Amniotic stem cell (primary cell): ENCODE measurements at places on chromosomes 2 and 18.

GRCh38 chr2:42128721-42129486, 40.2 kb upstream of the EML4 start:
- DNase-seq, result no peak

GRCh38 chr2:207282916-207283315, 117.2 kb upstream of the KLF7 start:
- DNase-seq, result no peak

DNA sequence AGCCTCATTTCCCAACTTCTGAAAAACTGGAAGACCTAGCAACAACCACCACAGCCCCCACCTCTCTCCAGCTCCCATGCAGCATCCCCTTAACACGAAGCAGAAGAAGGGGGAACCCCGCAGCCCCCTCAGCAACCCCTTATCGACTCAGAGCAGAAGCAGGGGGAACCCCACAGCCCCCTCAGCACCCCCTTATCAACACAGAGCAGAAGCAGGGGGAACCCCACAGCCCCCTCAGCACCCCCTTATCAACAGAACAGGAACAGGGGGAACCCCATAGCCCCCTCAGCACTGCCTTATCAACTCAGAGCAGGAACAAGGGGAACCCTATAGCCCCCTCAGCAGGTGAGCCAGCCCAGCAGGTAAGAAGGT, 6.7 kb downstream of the SLC66A2 start:
- DNase-seq, result no peak

- DNase-seq, result no peak
Observed at GRCh38 chr18:10228326-10228725, 226.1 kb upstream of the APCDD1 start.

GRCh38 chr2:28224648-28225472, 167.8 kb upstream of the FOSL2 start:
- DNase-seq, result peak; percentile 35

GRCh38 chr2:239532250-239532649, 131.4 kb upstream of the HDAC4 start:
- no peak for DNase-seq

DNA sequence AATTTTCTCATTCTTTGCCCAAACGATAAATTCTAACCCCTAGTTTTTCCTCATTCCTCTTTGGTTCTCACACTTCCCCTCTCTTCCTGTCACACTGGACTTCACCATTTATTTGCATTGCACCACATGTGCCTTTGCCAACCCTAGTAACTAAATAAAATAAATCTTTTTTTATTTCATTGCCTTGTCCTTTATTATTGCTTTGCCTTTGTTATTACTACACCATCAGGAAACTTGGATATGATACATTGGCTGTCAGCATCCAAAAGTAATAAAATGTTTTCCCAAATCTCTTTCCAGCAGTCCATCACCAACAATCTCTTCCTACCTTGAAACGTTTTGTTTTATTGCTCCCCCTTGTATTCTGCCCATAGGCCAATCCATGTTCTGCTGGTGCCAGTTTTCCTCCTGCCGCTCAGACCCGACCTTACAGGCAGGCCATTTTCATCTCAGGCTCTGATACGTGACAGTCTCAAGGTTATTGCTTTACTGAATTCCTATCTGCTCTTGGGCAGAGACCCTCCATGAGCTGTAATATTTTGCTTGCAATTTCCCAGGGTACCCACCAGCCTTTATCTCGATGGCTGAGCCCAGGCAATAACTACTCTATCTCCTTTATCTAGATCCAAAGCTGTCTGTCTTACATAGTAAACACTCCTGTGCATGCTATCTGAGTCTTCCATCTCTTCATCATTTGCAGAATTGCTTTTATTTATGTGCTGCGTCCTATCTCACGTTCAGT, 19.3 kb upstream of the LCLAT1 start:
- DNase-seq, result no peak

DNA sequence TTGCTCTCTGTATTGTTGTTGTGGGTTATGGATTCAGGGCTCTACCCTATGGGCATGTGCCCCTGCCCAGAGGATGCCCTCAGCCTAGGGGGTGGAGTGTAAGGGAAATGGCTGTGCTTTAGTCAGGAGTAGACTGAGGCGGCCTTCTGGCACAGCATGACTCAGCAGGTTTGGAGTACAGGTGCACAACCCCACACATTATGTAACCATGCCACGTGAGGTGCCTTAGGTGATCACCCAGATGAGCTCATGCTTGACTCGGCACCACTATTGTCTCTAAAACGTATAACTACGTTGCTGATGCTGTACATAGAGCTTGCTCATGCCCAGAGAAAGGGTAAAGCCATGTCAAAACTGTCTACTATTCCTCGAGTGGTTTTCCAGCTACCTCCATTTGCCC, 48.3 kb upstream of the ZC3H15 start:
- DNase-seq, result no peak

DNA sequence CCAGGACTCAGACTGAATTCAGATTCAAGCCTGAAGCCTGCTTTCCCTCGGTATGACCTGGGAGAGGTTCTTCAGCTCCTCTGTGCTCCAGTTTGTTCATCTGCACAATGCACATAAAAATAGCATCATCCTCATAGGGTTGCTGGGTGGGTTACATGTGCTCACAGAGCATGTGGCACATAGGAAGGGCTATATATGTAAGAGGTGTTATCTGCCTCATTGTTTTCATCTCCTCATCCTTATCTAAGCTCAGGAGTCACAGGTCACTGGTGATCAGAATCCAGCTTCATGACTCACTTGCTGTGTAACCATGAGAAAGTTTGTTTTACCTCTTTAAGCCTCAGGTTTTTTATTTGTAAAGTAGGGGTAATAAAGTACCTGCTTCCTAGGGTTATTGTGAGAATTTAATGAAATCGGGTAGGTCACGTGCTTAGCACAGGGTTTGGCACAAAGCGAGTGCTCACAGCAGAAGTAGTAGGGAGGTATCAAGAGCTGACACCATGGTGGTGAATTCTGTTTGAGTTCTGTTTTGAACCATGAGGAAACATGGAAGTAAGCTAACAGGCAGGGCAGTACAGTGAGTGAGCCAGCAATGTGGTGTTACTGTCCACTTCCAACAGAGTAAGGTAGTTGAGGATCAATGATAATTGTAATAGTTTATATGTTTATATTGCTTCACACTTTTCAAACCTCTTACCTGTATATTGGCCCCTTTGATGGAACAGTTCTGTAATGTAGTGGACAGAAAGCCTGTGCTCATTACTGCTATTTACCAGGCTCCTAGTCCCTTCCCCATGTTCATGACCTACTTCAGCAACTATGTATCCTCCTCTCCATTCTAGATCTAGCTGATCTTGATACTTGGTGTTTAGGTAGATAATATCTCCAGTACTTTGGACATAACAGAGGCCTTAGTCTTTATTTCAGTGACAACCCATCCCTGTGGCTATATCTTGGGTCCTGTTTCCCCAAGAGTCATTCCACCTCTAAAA, 141.4 kb upstream of the LTBP1 start:
- no peak for DNase-seq

DNA sequence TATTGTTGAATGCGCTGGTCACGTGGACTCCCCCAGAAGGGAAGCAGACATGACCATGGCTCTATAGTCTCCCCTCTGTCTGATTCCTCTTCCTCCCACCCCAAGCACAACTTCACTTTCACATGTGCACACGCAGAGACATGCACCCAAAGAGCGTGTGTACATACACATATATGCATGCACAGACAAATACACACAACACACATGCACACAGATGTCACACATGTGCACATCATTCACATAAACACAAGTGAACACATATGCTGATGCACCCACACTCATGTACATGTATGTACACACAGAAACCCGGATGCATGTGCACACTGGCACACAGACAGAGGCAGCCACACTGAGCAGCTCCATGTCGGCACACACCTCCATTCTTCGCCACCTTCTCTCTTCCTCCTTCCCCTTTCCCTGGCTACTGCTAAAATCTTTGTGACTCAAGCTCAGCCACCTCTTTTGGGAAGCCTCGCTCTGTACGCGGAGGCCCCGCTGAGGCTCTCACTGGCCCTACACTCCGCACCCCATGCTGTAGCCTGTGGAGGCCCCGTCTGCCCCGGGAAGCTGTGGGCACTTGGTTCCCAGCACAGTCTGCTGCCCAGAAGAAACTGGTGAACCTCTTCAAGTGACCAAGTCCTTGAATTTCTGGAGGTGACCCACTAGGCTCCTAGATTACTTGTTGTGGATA, 101.6 kb upstream of the TEX51 start:
- no peak for DNase-seq

DNA sequence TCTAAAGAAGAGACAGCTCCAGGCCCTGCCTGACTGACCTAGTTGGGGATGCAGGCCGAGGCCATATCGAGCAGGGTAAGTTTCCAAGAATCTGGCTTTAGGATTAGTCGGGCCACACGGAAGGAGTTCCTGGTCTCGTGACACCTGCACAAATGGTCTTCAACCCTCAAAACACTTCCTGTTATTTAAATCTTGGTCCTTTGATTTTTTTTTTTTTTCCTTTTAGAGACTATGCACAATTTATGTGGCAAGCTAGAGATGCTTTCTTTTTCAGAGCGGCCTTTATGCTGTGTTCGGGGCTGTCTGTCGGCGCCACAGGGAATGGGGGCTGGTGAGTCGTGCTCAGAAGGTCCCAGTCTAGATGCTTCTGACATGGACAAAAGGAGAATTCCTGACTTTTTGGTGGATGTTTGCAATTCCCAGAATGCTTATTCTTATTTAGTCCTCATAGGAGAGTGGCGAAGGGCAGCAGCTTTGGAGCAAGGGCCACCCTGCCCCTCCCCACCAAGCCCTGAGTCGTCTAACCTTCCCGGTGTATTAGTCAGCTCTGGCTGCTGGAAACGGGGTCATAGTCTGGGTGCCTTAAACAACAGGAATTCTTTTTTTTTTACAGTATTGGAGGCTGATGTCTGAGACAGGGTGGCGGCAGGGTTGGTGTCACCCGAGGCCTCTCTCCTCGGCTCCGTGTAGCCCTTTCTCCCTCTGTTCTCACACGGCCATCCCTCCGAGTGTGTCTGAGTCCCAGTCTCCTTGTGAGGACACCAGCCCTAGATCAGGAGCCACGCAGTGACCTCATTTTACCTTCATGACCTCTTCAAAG, 27.4 kb downstream of the HPCAL1 start:
- no peak for DNase-seq

DNA sequence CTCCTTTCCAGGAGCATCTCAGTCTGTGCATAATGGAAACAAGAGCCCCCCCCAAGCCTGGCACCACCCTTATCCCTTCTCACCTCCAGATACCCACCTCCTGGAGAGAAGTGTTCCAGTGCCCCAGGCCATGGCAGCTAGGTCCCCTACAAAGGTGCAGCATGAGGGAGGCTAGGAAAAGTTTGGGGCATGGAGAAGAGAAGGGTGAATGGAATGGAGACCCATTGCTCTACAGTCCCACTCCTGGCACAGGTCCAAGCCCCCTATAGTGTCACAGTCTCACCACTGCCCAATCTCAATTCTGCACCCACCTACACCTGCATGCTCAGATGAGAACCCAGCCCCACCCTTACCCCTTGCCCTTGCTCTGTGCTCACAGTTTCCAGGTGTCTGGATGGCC, 897 bp downstream of the SLC23A3 start:
- DNase-seq, result no peak

- no peak for DNase-seq
Observed at GRCh38 chr2:27133195-27133875, 1.1 kb downstream of the PREB start.

- no peak for DNase-seq
Observed at GRCh38 chr2:19900931-19901441, 797 bp downstream of the TTC32 start.

DNA sequence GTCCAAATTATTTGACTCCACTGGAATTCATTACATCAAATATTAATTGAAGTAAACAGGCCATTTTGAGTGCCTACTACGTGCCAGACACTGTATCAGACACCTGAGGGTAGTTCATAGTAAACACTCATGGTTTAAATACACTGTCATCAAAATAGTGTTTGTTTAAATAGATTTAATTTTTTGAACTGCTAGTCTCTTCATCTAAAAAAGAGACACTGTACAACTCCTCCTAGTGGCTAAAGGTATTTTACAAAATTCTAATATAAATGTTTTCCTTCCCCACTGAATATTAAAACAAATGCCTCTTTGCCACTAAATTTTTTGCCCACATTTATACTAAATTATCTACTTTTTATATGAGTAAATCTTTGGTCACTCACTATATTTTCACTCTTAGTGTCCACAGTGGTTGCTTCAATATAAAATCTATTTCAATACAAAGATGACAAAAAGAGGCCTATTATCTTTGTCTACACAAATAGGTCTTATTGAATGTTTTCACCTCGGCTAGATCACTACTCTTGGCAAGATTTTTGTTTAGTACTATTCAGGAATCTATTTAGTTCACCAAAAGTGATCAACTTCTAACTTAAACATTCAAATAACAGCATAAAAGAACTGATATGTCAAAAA, 122.1 kb downstream of the TMEM247 start:
- no peak for DNase-seq

DNA sequence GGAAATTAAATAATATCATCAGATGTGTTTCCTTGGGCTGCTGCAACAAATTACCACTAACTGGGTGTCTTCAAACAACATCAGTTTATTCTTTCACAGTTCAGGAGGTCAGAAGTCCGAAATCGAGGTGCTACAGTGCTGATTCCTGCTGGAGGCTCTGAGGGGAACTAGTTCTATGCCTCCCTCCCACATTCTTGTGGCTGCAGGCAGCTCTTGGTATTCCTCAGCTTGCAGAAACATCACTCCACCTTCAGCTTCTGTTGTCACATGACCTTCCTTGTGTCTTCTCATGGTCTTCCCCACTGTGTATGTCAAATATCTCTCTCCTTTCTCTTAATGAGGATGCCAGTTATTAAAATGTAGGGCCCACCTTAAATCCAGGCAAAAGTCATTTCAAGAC, 29.3 kb upstream of the DCC start:
- no peak for DNase-seq

GRCh38 chr2:44829771-44830170, 111.7 kb upstream of the SIX3 start:
- DNase-seq, result no peak

DNA sequence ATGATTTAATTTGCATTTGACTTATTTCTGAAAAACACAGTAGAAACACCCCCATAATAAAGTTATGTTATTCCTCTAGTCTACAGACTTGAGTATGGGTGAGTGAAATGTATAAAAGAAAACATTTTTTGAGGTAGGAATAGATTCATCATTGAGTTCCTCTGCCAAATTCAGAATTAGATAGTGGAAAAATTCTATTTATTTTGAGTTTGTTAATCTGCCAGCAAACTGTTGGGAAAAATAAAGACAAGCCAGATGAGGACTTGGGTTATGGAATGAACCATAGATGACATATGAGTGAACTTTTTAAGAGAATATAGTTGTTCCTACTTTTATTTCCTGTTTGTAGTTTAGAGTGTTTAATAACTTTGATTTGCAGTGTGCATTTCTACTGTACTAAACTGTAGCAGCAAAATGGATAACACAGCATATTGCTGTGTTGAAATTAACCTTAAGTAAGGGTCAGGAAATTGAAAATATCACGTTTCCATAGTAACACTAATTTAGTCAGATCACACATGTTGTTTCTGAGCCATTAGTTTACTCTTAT, 35.6 kb upstream of the PNPT1 start:
- DNase-seq, result no peak

- DNase-seq, result no peak
Observed at GRCh38 chr18:70523035-70523791, 234.4 kb downstream of the SOCS6 start.
